NCI-H1694 treated with DMSO at 0.1 percent for 48 hours (cell line): ENCODE measurements at places on chromosomes 6 and 20.

- no peak for DNase-seq
These were observed 43.9 kb upstream of the GGTLC1 start for GRCh38 chr20:24032400-24032898.

DNA sequence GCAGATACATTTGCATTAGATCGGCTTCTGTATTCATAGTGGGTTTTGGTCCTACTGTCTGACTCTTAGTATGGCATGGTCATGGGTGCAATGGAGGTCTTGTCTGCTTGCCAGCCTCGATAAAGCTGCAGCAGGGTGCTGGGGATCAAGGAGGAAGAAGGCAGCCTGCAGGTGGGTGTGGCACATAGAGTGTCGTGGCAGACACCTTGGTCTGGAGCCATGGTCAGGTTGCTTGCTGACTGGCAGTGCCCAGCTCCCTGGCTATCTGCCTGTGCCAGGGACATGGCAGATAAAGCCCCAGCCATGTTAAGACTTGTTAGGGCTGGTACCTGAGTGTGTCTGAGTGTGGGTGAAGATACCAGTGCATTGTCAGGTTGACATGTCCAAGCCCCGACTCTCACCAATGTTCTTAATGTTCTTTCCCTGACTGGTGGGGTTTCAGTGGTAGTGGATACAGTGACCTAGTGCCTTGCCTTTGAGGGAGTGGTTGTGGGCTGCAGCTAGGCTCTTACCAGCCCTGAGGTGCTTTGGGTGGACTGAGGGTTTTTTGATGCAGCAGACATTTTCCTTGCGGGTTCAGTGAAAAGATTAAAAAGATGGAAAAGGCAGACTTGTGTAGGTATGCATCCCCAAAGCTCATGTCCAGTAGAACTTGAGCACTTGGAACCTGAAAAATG, 1.8 kb downstream of the FAM83D start:
- no peak for DNase-seq

DNA sequence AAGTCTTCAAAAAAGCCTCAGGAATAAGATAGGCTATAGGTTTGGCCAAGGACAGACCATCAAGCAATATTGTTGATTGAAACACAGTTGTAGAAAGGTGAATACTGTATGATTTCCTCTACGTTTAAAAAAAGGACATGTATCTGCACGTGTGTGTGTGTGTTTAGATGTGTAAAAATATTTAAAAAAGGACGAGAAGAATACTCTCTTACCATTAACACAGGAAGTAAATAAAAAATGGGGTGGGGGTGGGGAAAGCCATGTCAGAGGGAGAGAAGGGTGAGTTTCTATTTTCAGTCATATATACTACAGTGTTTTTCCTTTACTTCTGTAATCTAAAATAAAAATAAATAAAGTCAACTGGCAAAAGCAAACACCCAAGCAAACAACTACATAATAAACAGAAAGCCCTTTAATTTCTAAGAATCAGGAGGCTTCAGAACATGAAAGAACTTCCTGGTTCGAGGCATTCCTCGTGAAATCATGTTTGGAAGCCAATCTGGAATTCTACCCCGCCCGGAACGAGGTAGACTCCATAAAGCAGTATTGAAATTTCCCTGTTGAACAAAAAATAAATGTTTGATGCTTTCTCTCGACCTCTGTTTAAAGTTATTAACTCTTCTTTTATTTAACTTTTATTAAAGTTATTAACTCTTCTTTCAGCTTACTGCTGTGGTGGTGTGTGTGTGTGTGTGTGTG, 158.1 kb upstream of the ZNF217 start:
- DNase-seq: no peak

DNA sequence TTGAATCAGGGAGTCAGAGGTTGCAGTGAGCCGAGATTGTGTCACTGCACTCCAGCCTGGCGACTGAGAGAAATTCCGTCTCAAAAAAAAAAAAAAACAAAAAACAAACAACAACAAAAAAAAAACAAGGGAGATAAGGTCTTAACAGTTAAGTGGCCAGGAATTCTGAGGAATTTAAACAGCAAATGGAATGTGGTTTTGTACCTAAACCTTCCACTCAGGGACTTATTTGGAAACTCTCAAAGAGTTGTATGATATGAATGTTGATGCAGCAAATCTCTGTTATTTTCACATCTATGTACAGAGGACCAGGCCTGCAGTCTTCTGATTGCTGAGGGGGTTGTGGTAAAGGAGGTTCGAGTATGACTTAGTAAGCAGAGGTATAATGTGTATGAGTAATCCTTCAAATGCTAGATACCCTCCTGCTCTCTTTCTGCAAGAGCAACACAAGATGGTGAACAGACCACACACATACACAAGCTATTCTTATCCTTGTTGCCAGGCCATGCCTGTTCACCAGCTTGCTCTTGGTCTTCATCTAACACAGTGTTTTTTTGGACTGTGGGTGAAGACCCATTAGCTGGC, 174.9 kb upstream of the SCGN start:
- DNase-seq: no peak

DNA sequence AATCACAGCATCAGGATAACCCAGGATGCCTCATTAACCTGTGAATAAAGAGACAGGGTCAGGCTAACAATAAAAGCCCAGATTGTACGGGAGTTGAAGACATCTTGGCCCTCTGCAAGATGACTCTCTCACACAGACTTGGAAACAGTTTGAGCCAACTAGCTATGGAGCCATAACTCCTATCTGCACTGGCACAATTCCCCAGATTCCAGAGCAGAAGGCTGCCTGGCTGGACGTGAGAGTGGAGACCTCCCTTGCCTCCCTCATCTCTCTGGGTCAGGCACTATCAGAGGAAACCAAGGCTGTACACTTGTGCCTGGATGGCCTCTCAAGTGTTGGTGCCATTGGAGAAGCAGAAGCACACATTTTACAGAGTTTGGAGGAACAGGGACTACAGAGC, 312.6 kb downstream of the THBS2 start:
- DNase-seq: no peak

- no peak for DNase-seq
These were observed 586.5 kb downstream of the EPM2A start for GRCh38 chr6:145148776-145149175.

- no peak for DNase-seq
These were observed 2.1 kb downstream of the SERPINB9 start for GRCh38 chr6:2900821-2901644.

DNA sequence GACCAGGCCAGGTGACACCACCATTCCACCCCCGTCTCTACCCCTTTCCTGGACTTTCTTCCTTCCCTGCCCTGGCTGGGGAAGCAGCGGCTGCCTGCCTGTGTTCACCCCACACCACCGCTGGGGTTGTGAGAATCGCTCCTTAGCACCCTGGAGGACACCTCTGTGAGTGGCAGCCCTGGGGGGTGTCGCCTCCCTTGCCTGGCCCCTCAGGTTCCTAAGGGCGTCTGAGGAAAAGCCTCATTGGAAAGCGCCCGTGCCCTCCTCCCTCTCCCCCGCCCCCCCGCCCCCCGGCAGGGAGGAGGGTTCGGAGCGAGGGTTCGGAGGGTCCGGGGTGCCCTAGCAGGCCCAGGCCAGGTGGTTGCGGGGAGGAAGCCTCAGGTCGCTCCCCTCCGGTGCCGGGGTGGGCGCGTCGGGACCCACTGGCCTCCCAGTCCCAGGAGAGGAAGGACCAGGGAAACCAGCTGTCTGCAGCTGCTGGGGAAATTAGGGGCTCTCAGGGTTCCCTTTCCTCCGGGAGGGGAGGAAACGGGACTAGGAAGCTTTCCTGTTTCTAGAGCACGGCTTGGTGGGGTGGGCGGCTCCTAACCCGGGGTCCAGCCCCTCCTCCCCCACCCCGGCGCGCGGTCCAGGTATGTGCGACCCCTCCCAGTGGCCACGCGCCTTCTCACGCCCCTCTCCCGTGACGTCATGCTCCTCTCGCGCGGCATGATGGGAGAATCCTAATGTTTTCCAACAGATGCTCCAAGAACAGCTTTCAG, at the start of gene PHACTR3:
Gene PHACTR3 (plus strand): TSS at position 760 of the 761 bp plus-strand sequence. CDS start 475 bp downstream, outside the sequence.
- no peak for DNase-seq

GRCh38 chr6:161233986-161234661, 39.7 kb downstream of the AGPAT4 start:
- no peak for DNase-seq

DNA sequence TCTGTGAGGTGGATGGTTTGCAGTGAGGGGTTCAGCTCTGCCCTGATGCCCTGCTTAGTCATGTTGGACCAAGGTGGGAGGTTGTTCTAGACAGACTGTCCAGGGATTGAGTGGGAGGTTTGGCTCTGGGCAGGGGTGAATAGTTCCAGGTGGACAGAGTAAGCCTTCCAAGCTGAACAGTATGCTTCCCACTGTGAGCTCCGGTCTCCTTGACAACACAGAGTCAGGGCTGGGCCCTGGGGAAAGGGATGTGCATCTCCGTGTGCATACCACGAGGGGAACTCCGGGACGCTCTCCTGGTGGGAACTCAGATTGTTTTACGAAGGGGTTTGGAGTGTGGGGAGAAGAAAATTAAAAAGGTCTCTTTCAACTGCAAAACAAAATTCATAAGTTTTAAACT, 174.7 kb downstream of the DHX35 start:
- DNase-seq: no peak

GRCh38 chr20:61593516-61593915, 341.5 kb downstream of the CDH4 start:
- no peak for DNase-seq

- DNase-seq: no peak
These were observed 88.8 kb downstream of the FOXC1 start for GRCh38 chr6:1698527-1698926.

- DNase-seq: no peak
These were observed 624.1 kb downstream of the PKHD1 start for GRCh38 chr6:51463321-51463720.

DNA sequence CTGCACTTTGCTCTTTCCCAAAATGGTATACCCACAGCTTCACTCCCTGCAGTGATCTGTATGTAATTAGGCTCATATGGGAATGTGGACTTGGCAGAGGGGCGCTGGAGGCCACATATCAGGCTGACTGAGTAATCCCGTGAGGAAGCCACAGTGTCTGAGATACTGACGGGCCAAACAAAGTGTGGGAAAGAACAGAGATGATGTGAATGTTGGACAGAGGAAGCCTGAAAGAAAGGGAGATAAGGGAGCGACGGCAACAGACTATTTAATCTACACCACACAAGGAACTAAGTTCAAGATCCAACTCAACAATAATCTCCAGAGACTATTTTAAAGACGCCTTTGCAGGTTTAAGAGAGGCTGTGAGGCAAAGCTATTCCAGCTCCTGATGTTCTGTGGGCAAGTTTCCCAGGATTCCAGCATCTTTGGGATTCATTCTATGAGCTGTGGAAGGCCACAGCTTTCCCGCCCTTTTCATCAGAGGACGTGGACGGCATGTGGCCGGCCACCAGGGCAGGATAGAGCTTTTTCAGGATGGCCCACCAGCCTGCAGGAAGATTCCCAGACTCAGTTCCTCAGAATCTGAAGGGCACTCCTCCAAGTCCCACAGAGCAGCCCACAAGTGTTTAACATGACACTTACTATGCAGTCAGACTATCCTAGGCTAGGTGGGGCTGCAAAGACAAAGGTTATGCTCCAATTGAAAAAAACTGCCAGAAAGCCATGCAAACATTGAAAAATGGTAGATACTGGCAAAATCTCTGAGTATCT, 237.5 kb downstream of the ATXN1 start:
- no peak for DNase-seq

- DNase-seq: no peak
These were observed 5.5 kb upstream of the DAAM2 start for GRCh38 chr6:39786649-39787048.

- DNase-seq: no peak
These were observed 294.2 kb downstream of the OGFRL1 start for GRCh38 chr6:71582820-71583219.

- no peak for DNase-seq
These were observed 33.0 kb upstream of the POU5F1 start for GRCh38 chr6:31203345-31203979.

- peak; percentile 56 for DNase-seq
These were observed 12.1 kb upstream of the MLN start for GRCh38 chr6:33815854-33816253.

GRCh38 chr6:104256646-104257045, 603.1 kb downstream of the HACE1 start:
- DNase-seq: no peak

GRCh38 chr6:126302191-126302590, 37.7 kb upstream of the CENPW start:
- DNase-seq: no peak

DNA sequence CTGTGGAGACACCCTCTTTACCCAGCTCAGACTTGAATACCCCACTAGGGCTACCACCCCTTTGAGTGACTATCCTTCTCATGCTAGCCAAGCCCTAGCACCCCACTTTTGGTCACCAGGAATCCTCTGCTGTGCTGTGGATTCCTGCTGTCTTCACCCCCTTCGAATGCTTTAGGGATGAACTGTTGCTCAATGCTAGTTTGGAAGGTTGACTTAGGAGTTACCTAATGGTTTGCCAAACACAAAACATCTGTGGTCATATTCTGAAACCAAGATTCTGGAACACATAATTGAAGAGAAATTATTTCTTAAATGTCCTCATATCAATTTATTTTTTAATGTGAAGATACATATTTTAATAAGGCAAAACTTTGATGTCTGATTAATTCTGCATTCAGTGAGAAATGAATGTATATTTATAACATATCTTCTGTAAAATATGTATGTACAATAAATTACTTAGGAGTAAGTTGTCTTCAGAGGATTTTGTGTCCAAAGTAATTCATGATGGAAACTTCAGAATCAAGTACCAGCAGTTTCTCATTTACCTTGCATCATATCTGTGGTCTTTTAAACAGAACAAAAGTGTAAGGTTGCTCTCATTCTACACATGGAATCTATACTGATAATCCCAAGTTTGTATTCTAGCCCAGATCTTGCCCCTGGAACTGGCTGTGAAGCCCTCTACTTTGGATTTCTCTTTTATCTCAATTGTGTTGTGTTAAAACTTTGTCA, 46.9 kb downstream of the TMEM200A start:
- no peak for DNase-seq

GRCh38 chr20:19004975-19005374, 191.4 kb downstream of the SCP2D1 start:
- no peak for DNase-seq

GRCh38 chr6:113103634-113104361, 753.3 kb upstream of the MARCKS start:
- no peak for DNase-seq

GRCh38 chr20:63687419-63688178, 8.9 kb upstream of the TNFRSF6B start:
- DNase-seq: no peak

GRCh38 chr6:107533415-107534059, 43.6 kb downstream of the SOBP start:
- no peak for DNase-seq

GRCh38 chr6:80460257-80460865, 353.9 kb downstream of the BCKDHB start:
- no peak for DNase-seq

GRCh38 chr20:62308102-62308822, 5.5 kb downstream of the ADRM1 start:
- DNase-seq: no peak

GRCh38 chr20:56987986-56988385, 278.5 kb downstream of the BMP7 start:
- no peak for DNase-seq

- no peak for DNase-seq
These were observed 139.1 kb upstream of the LAMP5 start for GRCh38 chr20:9375221-9375681.

- no peak for DNase-seq
These were observed 169.9 kb downstream of the CD24 start for GRCh38 chr6:106804346-106805335.
